Karpas-422 (cell line): ENCODE measurements at places on chromosomes 2 and 18.

DNA sequence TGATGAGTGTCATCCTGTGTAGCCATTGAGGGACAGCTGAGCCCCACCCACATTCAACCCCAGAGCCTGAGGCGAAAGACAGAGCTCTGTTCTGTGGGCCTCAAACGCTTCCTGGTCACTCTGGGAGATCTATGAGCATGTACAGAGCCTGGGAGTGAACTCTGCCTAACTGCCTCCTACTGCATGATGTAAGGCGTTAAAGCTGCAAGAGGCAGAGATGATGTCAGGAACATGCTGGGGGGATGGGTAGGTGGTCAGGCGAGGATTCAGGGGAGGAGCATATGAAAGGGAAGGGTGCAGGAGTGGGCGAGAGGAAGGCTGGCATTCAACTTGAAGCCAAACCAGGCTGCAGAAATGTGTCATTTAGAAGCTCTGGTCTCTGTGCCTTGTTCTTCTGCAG, 181.0 kb downstream of the TFCP2L1 start:
- no peak for DNase-seq

DNA sequence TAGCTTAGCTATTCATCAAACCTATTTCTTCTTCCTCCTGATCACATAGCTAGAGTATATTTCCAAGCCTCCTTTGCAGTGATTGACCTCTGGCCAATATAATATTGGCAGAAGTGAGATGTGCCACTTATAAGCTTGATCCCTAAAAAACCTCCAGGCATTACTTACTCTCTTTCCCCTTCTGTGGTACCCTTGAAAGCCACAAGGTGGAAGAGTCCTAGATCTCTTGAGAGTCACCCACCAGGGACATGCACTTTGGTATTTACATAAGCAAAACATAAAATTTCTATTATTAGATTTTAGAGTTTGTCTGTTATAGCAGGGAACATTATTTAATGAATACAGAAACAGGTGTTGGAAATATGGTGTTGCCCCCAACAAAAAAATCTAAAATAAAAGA, 112.0 kb downstream of the EXOC6B start:
- peak; percentile 46 for DNase-seq

DNA sequence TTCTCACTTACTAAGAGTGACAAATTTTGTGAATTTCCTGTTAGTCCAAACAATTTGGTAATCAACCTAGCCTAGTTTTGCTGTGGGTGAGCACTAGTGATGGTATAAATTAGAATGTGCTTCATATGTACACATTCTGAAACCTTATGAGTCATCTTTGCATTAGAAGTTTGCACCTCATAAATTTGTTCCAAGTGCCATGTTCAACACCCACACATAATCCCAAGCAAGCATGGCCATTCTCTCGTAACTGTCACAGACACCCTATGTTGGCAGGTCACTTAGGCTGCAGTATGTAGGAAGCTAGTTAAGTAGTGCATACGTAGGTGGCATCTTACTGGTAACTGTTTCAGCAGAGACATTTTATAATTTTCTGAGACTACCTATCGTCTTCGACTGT, 46.9 kb downstream of the NAB1 start:
- no peak for DNase-seq

DNA sequence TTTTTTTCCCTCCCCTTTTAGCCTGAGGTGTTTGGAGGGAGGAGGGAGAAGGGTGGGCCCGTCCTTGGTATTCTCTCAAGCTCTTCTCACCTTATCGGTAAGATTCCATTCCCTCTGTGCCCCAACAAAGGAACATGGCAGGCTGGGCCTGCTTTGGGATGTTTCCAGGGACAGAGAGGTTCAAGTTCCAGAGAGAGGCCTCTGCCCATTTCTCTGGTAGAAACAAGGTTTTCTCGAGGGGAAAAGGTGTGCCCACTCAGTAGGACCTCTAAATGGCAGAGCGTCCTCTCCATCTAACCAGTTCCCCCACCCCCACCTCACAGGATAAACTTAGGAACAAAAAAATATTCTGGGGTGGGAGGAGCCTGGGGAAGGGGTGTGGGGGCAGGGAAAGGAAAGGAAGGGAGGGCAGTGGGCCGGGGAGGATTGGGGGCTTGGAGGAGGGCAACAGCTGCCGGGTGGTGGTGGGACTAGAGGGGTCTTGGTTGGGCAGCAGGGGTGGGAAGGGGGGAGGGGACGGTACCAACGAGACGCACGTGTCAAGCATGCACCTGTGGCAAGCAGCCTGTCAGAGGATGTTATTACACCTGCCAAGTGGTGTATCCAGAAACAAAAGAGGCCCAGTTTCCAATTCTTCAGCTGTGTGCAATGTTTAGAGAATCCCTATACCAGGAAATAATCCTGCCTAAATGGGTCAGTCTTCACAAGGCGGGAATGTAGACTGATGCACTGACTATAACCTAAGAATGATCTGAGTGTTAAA, 2.1 kb downstream of the PCBP1 start:
- peak; percentile 77 for DNase-seq

DNA sequence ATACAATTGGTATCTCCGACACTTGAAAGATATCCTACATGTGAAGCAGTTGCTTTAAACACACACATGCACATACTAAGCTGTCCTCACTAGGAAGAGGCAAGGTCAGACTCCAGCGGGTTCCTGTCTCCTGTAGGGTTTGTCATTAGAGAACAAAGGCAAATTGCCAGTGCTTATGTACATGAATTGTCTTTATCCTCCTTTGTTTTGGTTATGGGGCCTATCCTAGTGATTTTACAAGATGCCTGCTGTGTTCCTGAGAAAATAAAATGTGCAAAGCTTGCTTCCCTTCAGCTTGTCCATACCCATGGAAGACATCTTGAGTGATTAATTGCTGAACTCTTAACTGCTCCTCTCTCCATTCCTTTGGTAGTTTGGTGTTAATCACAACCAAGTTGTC, 86.7 kb upstream of the SLC39A10 start:
- DNase-seq, result no peak

DNA sequence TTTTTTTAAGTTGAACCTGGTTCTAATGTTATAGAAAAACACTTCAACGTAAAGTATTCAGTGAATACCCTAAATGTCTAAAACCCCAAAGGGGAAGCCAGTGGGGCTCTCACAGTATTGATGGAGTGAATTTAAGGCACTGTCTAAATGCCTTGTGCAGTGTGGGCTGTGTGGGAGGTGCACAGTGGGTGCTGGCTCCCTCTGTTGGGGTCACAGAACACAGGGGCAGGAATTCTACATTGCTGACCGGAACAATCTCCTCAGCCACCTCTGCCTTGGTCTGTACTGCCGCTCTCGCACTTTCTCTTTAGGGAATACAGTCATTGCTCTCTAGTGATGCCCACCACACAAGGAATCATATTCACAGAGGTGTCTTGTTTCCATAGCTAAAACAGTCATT, 45.4 kb downstream of the SPRED2 start:
- no peak for DNase-seq

GRCh38 chr2:3238951-3239841, 138.4 kb downstream of the EIPR1 start:
- DNase-seq, result no peak

DNA sequence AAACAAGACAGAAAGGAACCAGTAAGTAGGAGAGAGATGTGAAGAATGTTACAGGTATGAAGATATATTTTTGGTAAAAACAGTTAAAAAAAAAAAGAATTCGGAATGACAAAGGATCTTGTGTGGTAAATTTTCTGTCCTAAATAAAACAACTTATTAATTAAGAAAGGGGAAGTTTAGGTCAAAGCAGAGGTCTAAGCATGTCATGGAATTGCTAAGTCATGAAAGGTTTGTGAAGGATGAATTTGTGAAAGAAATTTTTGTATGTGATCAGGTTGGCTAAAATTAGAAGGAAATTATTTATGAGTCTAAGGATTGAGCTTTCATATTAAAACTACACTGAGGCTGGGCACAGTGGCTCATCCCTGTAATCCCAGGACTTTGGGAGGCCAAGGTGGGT, 11.1 kb upstream of the ALPG start:
- DNase-seq, result no peak

DNA sequence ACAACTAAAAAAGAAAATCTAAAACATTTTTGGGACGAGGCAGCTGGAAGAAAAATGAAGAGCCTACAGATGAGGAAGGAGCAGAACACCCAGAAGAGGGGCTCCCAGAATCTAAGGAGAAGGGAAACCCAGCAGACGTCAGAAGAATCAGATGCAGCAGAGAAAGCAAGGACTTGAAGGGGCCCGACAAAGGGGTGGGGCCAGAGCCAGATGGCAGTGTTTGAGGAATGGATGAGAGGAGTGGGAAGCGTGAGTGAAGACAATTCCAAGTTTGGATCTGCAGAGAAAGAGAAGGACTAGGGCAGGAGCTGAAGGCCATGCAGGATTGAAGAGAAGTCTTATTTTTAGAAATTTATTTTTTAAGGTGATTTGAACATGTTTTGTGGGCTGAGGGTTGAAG, 19.3 kb downstream of the PTMA start:
- DNase-seq, result no peak

DNA sequence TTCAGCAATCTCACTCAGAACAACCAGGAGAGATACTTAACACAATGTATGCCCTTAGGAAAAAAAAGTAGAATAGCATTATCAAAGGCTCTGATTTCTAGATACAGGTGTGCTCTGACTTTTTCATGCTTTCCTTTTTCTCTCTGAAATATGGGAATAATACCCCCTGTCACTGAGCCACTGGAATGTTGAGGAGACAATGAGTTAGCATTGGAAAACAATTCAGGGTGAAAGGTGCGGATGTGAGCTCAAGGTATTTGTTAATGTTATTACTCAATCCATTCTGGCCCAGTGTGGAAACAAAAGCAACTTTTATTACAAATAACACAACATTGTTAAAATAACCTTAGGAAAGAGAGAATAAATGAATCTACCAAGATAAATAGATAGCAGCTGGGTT, 228.0 kb downstream of the IKZF2 start:
- no peak for DNase-seq

DNA sequence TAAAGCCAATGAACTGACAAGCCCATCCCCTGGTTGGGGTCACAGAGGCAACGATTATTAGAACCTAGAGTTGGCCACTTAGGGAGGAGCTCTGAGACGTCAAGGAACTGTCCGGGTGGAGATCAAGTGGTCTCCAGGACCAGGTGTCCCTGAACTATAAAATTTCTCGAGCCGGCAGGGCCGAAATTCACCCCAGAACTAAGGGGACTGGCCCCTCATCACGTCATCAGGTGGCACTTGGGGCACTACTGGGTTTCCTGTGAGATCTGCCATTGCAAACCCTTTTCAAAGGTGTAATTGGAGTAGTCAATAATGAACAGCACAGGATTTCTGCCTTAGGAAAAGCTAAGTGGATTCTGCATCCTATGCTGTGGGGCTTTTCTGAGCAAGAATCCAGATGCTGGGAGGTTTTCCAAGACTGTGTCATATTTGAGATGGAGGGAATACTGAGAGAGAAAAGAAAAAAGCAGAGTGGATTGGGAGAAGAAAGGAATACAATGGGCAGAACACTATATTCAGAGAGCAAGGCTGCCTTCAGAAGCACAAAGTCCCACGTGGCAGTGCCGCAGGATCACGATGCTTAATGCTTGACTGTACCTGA, 113.6 kb downstream of the ALPK2 start:
- DNase-seq, result no peak

- no peak for DNase-seq
Measured at GRCh38 chr2:103809415-103809814, 1044.5 kb upstream of the POU3F3 start.

DNA sequence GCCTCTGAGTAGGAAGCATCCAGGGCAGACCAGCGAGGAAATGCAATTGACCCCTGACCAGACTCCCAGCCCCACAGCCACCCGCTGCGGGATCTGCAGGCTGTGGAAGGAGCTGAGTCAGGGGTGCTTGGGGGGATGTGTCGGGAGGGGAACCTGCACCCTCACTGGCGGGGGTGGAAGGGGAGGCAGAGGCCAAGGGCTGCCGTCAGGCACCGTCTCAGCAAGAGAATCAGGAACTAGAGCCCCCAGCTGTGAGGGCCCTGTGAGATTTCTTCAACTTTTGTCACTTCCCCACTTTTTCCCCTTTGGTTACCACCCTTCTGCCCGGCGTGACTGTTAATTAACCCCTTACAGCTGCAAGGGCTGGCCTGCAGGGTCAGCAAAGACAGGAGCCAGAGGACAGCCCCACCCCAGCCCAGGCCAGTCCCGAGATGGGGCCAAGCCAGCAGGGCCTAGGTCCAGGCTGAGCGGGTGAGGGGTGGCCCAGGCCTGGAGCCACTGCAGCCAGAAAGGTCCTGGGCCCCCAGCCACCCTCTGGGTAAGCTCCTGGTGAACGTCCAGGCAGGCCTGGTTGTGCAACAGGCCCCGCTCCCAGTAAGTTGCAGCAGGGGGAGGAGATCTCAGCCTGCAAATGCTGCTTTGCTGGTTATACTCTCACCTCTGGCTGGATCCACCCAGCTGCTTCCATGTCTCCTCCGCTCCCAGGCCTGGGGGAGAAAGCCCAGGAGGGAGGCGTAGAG, 147.0 kb upstream of the ID2 start:
- peak; percentile 64 for DNase-seq

- no peak for DNase-seq
Measured at GRCh38 chr18:30639361-30639760, 403.2 kb downstream of the DSC3 start.

- no peak for DNase-seq
Measured at GRCh38 chr2:161836664-161837063, 212.4 kb downstream of the SLC4A10 start.

GRCh38 chr2:167537743-167538142, 649.5 kb downstream of the XIRP2 start:
- no peak for DNase-seq

- no peak for DNase-seq
Measured at GRCh38 chr2:205627085-205627484, 55.2 kb upstream of the NRP2 start.

DNA sequence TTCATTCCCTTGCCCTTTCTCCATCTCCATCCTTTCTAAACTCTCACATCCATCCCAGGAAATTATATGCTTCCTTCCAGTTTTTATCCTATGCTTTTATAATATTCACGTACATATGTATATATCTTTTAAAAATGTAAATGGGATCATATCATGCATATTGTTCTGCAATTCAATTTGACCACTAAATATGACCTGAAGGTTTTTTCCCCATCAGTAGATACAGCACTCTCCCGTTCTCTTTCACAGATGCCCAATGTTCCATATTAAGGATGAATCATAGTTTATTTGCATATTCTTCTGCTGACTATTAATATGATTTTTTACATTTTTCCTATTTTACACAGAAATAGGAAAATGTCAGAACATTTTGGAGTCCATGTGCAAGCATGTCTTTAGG, 213.3 kb upstream of the PARD3B start:
- no peak for DNase-seq

- no peak for DNase-seq
Measured at GRCh38 chr2:56185101-56185581, 1.4 kb downstream of the CCDC85A start.

DNA sequence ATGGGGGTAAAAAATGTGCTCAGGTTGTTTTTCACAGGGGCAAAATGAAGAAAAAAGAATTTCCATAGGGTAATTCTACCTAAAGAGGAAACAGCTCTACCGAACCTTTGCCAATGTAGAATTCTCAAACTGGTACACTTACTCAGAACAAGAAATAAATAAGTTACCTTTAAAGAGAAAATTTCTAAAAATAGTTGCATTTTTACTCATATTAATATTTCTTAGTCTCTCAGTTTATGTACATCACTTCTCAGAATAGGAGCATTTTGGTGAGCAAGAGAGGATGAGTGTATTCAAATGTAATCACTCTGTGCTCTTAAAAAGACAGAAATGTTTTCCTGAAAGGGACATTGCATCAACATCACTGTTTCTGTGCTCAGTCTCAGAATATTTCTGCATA, 574.7 kb upstream of the SLC8A1 start:
- DNase-seq, result no peak
